ELF-1 (cell line): ENCODE measurements at places on chromosomes 4 and X.

DNA sequence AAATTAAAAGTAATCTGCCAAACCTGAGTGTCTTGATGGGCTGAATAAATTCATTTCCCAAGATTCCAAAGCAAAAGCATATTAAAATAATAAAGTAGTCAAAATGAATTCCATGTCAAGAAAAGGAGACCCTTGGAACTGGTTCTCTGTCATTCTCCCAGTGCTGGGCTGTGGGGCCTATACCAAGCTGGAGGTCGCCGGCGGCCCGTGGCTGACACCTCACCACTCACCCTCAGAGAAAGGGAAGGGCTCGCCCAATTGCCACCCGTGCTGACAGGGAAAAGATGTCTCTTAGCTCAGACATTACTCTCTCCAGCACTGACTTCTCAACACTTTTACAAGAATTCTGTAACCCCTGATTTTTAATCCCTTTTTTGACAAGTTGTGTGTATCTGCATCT, 51.7 kb downstream of the GATB start:
- no peak for DNase-seq

DNA sequence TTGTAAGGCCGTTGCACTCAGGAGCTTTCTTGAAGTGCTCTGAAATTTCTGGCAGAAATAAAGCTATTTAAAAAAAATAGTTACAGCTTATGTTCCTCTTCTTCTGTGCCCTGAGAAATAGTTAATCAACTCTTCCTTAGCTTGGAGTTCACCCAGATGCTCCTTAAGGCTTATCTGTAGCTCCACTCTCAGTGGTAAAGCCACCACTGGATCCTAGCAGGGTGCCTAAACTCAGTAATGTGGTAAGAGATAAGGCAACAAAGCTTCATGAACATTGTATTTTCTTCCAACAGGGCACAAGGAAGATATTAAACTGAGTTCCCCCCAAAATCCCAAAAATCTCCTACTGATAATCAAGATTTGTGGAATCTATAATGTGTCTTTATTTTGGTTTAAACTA, 299.5 kb downstream of the MAPK10 start:
- no peak for DNase-seq

- DNase-seq, result peak; percentile 49
Measured at GRCh38 chrX:132489578-132490419, 961 bp upstream of the MBNL3 start.

- DNase-seq, result peak; percentile 57
Measured at GRCh38 chr4:185470501-185471195, 885 bp downstream of the CCDC110 start.

GRCh38 chr4:32032136-32032672, 1312.0 kb downstream of the PCDH7 start:
- no peak for DNase-seq

DNA sequence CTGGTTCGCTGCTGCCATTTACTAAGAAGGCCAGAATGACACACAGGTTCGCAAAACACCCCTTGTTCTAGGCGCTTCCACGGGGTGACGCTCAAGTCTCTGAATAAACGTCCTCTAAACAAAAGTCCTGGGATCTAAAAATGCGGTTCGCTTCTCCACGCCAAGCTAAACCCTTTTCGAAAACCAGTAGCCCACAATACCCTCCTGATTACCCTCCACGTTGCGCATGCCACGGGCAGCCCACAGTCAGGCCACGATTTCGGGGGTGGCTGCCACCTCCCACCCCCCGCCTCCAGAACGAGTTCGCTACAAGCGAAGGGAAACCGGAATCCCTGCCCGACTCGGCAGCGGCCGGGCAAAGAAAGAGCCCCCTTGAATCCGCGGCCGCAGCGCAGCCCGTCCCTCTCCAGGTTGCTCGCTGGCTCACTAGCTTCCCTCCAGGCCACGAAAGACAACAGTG, 423 bp downstream of the RPL39 start:
- DNase-seq, result no peak

- no peak for DNase-seq
Measured at GRCh38 chr4:180164799-180165198, 2078.4 kb upstream of the TENM3 start.

DNA sequence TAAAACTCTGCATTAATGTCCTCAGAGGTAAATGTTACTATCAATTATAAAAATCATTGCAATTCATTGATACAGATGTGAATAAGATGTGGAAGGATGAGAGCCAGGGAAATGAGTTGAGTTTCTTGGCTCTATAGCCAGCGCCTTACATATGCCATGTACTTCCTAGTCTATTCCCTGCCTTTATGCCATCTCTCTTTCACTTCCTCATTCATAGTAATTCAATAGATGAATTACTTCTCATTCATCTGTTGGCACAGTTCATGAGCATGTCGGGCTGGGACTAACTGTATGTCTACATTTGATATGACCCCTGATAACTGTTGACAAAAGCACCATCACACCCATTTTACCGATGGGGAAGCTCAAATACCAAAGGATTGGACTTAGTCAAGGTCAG, 55.7 kb downstream of the LNX1 start:
- no peak for DNase-seq

DNA sequence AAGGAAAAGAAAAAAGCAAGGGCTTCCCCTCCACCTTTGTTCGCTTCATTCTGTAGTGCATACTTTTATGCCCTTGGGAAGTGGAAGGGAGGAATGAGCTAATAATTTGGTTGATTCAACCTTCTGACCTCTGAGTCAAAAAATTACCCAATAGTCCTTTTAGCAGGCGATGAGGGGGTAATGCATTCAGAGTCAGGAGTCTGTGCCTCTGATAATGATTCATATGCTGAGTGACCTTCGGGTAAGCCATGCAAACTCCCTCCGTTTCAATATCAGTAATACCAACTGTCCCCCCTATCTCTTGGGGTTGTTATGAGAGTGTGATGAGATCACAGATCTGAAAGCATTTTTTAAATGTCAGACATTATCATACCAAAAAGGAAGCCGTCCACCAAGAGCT, 41.6 kb upstream of the ACSL4 start:
- no peak for DNase-seq

DNA sequence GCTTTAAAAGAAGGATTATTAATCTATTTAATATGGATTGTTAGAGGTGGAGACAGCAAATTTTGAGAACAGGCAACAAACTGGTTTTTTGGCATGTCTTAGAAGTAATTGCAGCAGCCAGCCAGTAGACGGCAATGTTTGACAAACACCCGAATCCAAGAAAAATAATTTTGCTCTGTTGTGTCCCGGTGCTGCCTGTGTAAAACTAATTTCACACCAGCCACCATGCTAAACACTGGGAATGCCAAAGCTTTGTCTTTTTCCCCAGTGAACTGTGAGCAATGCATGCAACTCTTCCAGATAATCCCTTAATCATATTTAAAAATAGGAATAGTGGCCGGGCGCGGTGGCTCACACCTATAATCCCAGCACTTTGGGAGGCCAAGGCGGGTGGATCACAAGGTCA, 25.9 kb downstream of the SMIM31 start:
- DNase-seq, result peak; percentile 68

DNA sequence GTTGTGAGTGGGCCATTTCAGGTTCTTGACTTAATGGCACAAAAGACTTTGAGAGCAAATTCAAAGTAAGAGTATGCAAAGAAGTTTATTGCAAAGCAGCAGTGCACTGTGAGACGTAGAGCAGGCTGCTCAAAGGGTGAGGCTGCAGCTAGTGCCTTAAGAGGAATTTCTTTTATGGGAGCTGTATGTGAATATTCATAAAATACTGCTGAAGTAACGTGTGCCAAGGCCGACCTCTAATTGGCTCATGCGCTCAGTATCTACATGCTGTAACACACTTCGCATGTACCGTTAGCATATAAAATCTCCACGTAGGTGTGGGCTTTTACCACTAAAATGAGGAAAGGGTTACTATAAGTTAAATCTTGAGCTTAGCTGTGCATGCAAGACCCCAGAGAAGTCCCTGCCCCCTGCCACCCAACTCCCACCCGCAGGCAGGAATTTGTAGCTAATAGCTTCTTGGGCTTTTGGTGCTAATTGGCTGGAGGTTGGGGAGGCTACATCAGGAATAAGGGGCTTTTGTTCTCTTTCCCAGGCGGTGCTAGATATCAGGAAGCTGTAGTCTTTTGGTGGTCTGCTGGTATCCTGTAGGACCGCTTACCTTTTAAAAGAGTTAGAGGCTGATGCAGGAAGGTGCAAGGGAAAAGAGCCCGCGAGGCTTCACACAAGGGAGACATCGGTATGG, 47.6 kb downstream of the FSTL5 start:
- peak; percentile 4 for DNase-seq

DNA sequence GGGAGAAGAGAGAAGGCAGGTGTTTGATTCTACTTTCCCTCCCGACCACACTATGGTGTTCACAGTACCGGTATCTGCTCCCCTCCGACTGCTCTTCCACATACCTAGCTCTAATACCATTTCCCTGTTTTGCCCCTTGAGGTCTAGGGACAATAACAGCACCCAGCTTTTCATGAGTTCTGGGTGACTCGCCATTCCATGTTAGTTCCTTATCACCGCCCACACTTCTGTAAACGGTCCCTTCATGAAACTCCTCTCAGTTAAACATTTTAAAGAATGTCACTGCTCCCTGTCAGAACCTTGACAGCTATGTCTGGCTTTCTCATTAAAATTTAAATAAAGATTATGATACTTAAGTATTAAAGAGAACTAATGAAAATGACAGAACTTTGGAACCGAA, 136.7 kb downstream of the ADAMTS3 start:
- DNase-seq, result no peak

- no peak for DNase-seq
Measured at GRCh38 chrX:53716328-53717088, 30.0 kb upstream of the HUWE1 start.

DNA sequence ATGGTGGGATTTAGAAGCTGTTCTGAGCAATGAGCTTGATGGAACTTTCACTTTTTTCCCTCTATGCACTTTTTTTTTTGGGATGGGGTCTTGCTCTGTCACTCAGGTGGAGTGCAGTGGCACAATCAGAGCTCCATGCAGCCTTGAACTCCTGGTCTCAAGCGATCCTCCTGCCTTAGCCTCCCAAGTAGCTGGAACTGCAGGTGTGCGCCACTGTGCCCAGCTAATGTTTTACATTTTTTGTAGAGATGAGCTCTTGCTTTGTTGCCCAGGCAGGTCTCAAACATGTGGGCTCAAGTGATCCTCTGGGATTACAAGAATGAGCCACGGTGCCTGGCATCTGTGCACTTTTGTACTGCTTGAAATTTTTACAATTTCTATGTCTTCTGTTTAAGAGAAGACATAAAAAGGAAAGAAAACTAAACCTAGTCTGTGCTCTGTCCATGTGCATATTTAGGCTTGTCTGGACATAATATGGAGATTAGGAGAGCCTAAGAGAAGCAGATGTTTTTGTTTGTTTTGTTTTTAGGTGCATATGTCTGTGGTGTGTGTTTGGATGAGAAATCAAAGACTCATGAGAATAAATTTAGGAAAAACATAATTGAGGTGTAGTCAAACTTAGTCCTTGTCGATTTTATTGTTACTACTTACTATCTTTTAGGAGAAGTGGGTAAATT, 16.5 kb downstream of the PDLIM5 start:
- DNase-seq, result no peak

GRCh38 chr4:138224614-138225013, 17.5 kb downstream of the SLC7A11 start:
- no peak for DNase-seq

- DNase-seq, result no peak
Measured at GRCh38 chrX:6930307-6930849, 217.1 kb upstream of the STS start.

- peak; percentile 20 for DNase-seq
Measured at GRCh38 chrX:104913348-104913747, 307.1 kb downstream of the TEX13A start.

GRCh38 chrX:47302396-47302795, 68.0 kb upstream of the ZNF157 start:
- DNase-seq, result no peak

DNA sequence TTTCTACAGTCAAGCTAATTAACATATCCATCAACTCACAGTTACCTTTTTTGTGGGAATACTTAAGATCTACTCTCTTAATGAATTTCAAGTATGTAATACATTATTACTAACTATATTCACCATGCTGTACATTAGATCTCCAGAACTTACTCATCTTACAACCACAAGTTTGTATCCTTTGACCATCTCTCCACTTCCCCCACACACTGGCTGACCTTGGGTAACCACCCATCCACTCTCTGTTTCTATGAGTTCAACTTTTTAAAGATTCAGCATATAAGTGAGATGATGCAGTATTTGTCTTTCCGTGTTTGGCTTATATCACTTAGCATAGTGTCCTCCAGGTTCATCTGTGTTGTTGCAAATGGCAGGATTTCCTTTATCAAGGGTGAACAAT, 30.5 kb upstream of the MAGED1 start:
- no peak for DNase-seq

- no peak for DNase-seq
Measured at GRCh38 chr4:113181289-113182007, 132.0 kb downstream of the ANK2 start.

- DNase-seq, result no peak
Measured at GRCh38 chrX:124338733-124339514, 6.5 kb downstream of the TEX13D start.

GRCh38 chr4:173025131-173025530, 143.5 kb upstream of the GALNT7 start:
- peak; percentile 78 for DNase-seq

GRCh38 chr4:30903502-30904214, 183.5 kb downstream of the PCDH7 start:
- DNase-seq, result no peak

DNA sequence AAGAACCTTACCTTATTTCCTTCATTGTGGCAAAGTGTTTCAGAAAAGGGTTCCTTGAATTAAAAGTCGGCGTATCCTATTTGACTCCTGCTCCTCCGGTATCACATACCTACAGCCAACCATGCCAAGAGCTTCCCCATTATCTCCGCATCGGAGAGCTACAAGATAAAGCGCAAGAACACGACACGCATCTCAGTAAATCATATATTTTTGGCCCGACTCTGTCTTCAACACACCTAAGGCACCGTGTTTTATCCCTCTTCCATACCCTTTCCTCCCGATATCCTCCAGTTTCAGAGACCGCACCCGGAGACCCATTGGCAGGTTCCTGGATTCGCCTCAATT, 497 bp upstream of the THAP9 start:
- DNase-seq, result no peak

GRCh38 chr4:52015366-52015765, 4.8 kb downstream of the LRRC66 start:
- DNase-seq, result no peak

- DNase-seq, result no peak
Measured at GRCh38 chr4:10703766-10704429, 19.3 kb upstream of the CLNK start.

DNA sequence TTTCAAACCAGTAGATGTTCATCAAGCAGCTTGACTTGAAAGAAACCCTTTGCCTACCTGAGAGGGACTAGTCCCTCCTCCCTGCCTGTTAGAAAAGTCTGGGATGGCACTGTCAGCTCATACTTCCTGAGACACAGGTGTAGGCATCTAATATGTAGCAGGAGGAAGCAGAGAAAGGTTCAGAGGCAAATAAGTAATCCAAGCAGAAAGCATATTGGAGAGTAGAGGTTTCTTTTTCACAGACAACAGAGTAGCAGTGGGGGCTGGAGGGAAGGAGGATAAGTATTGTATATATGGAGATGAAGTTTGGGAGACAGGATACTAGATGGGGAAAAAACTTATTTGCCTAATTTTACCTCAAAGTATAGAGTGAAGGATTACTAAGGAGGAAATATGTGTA, 81.5 kb downstream of the FNIP2 start:
- no peak for DNase-seq
